Activated gamma-delta T cell treated with Interleukin-2 at 50 U/mL for 16 hours (primary cell): ENCODE measurements at places on chromosomes 13 and 19.

DNA sequence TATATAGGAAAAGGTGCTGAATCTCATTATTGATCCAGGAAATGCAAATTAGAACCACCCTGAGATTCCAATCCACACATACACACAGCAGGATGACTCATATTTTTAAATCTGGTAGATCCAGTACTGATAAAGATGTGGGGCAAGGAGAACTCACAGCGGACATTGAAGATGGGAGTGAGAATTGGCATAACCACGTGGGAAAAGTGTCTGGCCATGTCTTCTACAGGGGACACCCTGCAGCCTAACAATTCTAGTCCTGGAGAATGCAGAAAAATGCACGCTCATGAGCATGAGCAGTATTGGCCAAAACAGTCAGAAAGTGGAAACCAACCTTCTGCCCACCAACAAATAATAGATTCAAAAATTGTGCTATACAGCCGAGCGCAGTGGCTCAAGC, 13.5 kb upstream of the BCL3 start:
- DNase-seq = no peak

GRCh38 chr19:23699521-23699860, 12.5 kb upstream of the ZNF675 start:
- no peak for DNase-seq

GRCh38 chr19:34120846-34121639, 51.3 kb upstream of the LSM14A start:
- peak; percentile 39 for DNase-seq

GRCh38 chr19:45251452-45252354, 632 bp downstream of the MARK4 start:
- DNase-seq = no peak

DNA sequence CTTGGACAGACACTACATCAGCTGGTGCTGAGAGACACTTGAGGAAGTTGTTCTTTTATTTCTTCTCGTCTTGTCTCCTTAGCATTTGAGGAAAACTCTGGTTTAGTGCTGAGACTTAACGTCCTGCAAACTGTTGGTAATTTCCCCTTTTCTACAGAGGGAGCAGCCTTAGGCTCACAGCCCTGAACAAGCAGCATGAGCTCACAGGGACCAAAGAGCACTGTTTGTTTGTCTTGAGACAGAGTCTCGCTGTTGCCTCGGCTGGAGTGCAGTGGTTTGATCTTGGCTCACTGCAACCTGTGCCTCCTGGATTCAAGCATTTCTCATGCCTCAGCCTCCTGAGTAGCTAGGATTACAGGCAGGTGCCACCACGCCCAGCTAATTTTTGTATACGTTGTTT, 5.5 kb downstream of the ZNF805 start:
- DNase-seq = no peak

- DNase-seq = no peak
These were observed 122.0 kb downstream of the ENOX1 start for GRCh38 chr13:43664700-43665191.

- no peak for DNase-seq
These were observed 5.8 kb downstream of the BCKDHA start for GRCh38 chr19:41403181-41403970.

DNA sequence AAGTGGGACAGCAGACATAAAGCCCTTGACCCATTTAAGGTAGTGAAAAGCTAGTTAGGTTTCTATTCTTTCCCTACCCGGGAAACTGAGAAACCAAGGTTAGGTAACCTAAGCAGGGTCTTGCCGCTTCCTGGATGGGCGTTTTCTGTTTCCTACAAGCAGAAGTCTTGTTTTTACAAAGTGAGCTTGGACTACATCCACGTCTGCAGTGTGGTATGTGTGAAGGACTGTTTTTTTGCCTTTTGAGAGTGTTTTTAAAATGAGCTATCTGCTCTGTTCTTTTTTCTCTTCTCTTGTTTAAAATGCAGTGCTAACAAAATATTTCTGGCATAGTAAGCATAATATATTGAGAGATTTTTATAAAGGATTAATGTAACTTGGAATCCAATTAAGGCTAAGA, 49.4 kb downstream of the GPR12 start:
- DNase-seq = no peak

- no peak for DNase-seq
These were observed 420 bp downstream of the DMKN start for GRCh38 chr19:35512831-35513627.

GRCh38 chr19:20318616-20319015, 151.6 kb downstream of the ZNF486 start:
- DNase-seq = no peak

DNA sequence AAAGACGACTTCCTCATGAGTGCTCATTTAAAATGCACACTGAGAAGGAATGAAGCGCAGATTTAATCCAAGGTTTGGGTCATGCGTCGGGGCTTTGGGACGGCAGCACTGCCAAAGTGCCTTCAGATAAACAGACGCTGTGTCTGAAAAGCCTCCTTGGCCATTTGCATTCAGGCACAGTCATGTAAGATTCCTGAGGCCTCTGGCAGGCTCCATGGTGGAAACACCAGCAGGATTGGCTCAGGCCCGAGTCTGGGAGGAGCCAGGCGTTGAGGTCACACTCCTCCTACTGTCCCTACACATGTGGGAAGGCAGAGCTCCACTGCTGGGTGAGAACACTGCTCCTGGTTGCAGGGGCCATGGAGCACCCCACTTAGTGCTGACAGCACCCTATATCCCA, 113.3 kb upstream of the KL start:
- no peak for DNase-seq

GRCh38 chr19:10752913-10753704, 35.2 kb downstream of the DNM2 start:
- DNase-seq = no peak

- no peak for DNase-seq
These were observed at the start of gene TMTC4 for GRCh38 chr13:100674572-100674871. TSS of gene TMTC4 (minus strand) at chr13:100674795. CDS start at chr13:100670362, 4,433 bp downstream.

- no peak for DNase-seq
These were observed 462.5 kb upstream of the SLITRK5 start for GRCh38 chr13:87208636-87209035.

DNA sequence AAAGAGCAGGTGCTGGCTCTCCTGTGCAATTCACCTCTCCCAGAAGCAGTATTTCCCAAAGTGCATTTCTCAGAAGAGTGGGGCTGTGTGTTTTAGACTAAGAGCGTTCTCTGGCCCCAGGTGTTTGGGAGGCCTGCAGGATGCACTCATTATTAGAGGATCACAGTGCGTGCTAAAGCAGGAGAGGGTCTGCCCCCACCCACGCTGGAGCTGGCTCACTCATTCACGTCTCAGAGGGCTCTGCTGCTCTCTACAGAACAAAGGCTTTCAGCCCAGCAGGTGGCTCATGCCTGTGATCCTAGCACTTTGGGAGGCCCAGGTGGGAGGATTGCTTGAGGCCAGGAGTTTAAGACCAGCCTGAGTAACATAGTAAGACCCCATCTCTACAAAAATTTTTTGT, 756.7 kb downstream of the UQCRFS1 start:
- no peak for DNase-seq

GRCh38 chr19:1854542-1855039, 6.3 kb upstream of the REXO1 start:
- DNase-seq = no peak

DNA sequence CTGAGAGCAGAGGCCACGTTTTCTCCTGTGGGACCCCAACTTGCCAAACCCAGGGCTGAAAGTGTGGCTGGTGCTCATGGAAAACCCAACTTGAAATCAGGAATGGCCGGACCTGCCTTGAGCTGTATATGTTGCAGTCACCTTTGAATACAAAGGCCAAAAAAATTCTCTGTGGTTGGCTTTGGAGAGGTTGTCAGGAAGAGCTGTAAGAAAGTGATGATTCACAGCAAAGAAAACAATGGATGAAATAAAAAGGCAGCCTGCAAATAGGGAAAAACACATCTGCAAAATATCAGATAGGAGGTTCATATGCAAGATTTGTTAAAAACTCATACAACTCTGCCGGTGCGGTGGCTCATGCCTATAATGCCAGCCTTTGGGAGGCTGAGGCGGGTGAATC, 715.8 kb downstream of the UQCRFS1 start:
- DNase-seq = no peak

DNA sequence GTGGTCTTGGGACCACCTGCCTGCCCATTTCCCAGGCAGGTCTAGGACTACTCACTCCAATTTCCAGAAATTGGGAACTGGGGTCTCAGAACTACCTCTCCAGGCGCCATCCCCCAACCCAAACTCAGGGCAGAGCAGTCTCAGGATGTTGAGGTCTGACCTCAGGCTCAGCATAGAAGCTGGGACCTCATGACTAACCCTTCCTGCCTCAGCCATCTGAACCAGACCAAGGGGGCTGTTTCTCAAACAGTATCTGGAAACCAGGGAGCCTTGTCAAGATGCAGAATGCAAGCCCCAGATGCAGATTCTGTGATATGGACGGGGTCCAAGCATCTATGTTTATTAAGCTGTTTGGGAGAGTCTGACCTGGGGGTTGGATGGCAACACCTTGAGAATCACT, 1.3 kb downstream of the FBXW9 start:
- DNase-seq = no peak

GRCh38 chr19:57719424-57719823, 8.0 kb downstream of the ZNF671 start:
- DNase-seq = no peak

- DNase-seq = no peak
These were observed 283.3 kb downstream of the FOXO1 start for GRCh38 chr13:40383132-40383531.

DNA sequence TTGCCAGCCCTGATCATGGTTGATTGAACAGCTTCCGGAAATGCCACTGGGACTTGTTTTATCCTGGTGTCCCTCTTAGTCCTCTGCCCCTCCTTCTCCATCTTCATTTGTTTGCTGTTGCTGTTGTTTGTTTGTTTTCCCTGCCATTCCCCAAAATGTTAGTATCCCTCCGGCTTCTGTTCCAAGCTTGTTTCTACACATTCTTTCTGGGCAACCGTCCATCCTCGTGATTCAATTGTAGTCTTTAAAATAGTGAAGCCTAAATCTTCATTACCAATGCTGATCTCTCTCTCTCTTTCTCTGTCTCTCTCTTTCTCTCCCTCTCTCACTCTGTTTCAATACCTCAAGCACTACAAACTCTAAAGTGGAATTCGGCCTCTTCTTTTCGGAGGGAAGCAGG, 649.3 kb upstream of the ARGLU1 start:
- no peak for DNase-seq

DNA sequence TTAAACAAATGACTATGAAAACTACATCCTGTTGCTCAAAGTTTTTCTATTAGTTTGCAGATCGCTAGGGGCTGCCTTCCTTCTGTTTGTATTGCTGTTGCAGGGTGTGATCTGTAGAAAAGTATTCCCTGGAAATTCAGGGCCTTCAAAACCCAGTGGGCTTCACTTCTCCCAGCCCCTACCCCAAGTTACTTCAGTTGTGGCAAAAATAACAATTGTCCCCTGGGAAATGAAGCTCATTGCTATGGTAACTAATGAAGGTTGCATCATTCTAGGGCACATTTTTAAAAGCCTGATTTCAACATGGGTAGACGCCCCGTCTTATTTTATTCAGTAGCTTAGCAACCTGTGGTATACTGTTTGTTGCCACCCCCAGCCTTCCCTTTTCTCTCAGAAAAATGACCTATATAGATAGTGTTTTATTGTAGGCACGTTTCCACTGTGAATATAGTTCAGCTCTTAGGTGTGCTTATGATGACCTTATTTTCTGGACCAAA, 60.9 kb downstream of the WDFY2 start:
- DNase-seq = no peak

DNA sequence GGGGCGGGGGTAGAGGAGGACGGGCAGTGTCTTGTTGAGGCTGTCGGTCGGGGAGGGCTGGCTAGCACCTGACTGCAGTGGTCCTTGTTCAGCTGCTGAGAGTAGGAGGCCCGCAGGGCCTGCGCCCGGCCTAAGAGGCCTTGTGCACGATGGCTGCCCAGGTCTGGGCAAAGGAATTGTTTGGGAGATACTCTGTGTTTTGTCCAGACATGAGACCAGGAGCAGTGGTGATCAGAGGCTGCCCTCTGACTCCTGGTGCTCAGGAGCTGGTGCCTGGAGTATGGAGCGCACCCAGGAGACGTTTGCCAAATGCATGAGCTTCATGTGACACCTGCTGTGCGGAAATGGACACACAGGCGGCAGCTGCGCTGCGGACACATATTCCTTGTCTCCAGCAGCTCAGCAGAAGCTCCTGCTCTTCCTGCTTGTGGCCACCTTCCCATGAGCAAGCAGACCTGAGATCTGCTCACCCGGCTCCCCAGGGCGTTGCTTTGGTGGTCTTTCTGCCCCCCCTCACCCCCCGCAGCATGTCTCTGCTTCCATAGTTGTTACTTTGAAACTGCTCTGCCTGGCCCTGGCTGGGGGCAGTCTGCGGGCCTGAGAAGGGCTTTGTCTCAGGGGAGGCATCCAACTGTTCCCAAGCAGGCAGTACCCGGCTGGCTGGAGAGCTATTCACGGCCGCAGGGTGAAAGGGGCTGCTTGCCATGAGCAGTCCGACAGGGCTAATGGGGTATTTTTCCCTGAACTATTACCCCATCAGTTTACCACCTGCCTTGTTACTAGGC, 163.9 kb downstream of the TEX29 start:
- no peak for DNase-seq

- DNase-seq = no peak
These were observed 1.4 kb upstream of the SCEL start for GRCh38 chr13:77533875-77534788.

- DNase-seq = no peak
These were observed 847.6 kb upstream of the KLHL1 start for GRCh38 chr13:70955887-70956286.

DNA sequence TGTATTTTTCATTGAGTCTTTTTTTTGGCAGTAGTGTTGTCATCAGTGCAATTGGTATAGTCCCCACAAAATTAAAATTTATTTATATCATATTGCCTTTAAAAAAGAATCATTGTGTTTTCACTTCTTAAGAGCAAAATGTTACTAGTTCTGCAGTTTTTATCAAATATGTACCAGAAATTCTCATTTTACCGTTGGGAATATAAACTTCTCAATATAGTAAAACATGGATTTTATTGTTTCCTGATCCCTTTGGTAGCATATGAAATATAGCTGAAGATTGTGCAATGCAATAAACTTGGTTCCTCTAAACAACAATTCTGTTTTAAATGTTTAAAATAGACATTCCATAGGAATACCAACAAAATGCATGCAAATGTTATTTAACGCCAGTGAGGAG, 306.5 kb upstream of the PCDH20 start:
- no peak for DNase-seq

- DNase-seq = no peak
These were observed 4.9 kb downstream of the MEIS3 start for GRCh38 chr19:47414469-47414868.

DNA sequence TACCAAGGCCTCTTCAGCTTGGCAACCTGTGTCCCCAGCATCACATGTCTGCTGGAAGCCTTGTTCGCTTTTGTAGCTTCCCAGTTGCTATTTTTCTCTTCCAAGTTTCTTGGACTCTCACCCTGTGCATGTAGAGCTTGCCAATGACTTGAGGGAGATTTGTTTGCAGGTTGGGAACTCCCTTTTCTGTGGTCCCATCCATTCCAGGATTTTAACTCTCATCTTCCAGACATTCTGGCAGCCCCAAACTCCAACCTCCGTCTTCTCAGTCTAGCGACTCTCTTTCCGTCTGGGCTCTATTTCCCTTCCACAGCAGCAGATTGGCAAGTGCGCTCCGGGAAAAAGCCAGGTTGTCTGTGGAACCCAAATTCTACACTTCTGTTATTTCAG, 9.0 kb downstream of the PLAUR start:
- DNase-seq = no peak
